ENCODE measurements at places on chromosomes 6 and 20. TPM values are rescaled to one million over a fixed set of nuclear protein-coding genes. Genes with fewer than 3 reads are reported as not detected.

Gene CD93
- total RNA-seq: 0.69 TPM

Gene MATN4
- not detected for total RNA-seq

Gene ZNF341
- total RNA-seq: 1.6 TPM

Gene RGL2
- total RNA-seq: 18.7 TPM

Gene ARID1B
- total RNA-seq: 56.1 TPM

Gene ZNF217
- total RNA-seq: 17.2 TPM

Gene TFAP2D
- total RNA-seq: not detected

Gene SLC22A7
- not detected for total RNA-seq

Gene PGC
- total RNA-seq: not detected

Gene FAM162B
- not detected for total RNA-seq

Gene IL17F
- total RNA-seq: not detected

Gene FAXC
- total RNA-seq: 0.59 TPM

Gene OOEP
- total RNA-seq: not detected

Gene RNF182
- 0.30 TPM for total RNA-seq

Gene BTNL2
- total RNA-seq: not detected

Gene SRMS
- not detected for total RNA-seq

Gene IER3
- total RNA-seq: 95.7 TPM

Gene CST2
- not detected for total RNA-seq

Gene CAGE1
- total RNA-seq: not detected

Gene CLVS2
- total RNA-seq: under 0.01 TPM

Gene SLC32A1
- not detected for total RNA-seq

Gene ENPP5
- not detected for total RNA-seq

Gene LRFN2
- total RNA-seq: not detected
